ENCODE measurements at places on chromosomes 3 and 15.

DNA sequence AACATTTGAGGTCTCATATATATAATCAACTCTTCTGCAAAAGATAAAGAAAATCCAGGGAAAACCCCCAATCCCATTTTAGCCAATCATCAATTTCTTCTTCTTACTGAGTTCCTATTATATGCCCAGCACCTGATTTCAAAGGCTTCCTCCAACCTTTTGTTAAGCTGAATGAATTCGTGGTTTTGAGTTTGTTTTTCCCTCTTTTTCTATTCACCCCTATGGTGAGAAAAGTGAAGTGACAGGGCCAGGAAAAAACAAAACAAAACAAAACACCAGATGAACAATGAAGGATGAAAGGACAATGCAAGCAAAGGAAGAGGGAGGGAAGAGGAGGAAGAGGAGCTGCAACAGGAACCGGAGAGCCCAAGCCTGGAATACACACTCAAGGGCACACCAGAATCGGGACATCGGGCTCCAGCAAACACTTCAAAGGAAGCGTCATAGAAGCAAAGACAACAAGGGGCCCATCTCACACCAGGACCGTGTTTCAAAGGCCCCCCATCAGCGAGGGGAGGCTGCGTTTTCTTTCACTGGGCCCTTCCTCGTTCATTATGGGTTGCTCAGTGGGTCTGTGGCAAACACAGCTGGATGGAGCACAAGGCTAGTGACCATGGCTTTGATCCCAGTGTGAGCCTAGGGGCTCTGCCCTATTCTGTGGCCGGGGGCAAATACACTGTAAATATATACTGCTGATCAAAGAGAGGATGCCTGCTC lies 50.2 kb downstream of the VGLL4 start:
- no peak for DNase-seq

DNA sequence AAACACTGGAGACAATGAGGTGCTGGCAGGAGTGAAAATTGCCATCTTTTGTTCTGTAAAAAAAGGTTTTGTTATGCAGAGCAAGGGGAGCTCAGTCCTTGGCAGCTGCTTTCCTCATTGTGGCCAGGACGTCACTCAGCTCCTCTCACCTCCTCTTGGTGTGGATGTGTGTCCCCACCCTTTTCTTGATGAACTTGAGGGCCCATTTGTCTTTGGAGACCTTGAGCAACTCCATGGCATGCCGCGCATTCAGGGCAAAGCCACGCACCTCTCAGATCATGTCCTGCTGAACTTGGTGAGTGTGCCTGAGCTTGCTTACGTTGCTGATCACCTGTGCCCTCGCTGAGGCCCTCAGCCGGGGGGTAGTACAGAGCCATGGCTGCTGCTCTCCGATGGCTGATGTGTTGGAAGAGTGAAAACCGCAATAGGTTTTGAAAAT lies 24.5 kb upstream of the BDH1 start:
- no peak for DNase-seq

DNA sequence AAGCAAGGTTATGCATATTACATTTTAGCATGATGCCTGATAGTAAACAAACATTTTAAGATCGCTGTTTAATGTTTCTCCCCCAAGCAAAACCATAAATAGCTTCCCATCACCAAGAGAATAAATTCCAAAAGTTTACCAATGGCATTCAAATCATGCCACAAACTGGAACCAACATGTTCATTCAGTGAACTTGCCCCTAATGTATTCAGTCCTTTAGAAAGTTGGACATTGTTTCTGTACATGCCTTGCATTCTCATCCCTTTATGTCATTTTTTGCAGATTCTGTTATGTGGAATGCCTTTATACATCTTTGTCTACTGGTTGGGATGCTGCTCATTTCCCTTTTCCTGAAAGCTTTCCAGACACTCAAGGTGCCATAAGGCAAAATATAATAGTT lies 105.5 kb downstream of the PYDC2 start:
- DNase-seq: no peak

- no peak for DNase-seq
Measured at GRCh38 chr3:187136936-187137335, 2.4 kb downstream of the RPL39L start.

- DNase-seq: peak; percentile 54
Measured at GRCh38 chr15:67080900-67081431, 15.6 kb downstream of the SMAD3 start.

DNA sequence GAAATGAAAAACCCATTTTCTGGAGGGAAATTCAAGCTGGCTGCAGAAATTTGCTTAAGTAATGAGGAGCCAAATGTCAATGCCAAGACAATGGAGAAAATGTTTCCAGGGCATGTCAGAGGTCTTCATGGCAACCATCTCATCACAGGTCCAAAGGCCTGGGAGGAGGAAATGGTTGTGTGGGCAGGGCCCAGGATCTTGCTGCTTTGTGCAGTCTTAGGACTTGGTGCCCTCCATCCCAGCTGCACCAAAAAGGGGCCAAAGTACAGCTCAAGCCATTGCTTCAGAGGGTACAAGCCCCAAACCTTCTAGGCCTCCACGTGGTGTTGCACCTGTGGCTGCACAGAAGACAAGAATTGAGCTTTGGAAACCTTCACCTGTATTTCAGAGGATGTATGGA lies 59.3 kb downstream of the POMGNT2 start:
- DNase-seq: no peak

DNA sequence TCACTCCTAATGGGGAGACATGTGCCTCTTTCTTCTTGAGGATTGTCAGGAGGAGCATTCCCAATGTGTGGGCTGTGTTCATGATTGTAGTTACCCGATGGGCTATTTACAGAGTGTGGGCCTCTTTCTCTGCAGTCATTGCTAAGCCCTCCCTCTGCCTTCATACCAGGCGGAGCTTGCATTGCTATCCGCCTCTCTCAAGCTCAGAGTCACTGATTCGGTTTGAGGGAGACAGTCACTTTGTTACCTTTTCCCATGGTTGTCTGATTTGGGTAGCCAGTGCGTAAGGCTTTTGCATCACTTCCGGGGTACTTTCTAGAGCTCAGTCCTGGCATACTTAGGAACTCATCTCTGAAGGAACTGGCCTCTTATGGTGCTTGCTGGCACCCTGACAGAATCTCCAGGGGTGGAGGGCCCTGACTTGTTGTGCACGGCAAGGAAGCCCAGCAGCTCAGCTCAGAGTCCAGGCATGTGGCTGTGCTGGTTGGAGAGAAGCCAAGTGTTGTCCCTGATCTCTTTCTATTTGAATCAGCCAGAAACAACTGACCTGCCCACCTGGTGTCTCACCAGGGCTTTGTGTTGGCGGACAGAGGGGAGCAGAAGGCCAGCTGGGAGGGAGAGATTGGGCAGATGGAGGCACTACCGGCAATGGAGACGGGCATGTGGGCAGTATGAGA lies 79.8 kb downstream of the EPHB1 start:
- DNase-seq: no peak

DNA sequence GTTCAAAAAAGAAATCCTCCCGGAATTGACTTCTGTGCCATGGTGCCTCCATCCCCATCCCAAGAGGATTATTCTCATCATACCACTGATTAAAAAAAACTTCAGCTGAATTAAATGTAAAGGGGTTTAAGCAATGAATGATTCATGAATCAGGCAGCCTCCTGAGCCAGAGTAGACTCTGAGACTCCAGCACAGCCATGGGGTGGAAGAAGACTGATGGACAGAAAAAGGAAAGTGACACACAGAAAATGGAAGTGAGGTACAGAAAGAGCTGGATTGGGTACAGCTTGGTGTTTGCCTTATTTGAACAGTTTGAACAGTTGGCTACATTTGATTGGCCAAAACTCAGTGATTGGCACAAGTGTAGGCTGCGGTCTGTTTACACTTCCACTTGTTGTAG lies 224.8 kb upstream of the ATP10A start:
- no peak for DNase-seq

DNA sequence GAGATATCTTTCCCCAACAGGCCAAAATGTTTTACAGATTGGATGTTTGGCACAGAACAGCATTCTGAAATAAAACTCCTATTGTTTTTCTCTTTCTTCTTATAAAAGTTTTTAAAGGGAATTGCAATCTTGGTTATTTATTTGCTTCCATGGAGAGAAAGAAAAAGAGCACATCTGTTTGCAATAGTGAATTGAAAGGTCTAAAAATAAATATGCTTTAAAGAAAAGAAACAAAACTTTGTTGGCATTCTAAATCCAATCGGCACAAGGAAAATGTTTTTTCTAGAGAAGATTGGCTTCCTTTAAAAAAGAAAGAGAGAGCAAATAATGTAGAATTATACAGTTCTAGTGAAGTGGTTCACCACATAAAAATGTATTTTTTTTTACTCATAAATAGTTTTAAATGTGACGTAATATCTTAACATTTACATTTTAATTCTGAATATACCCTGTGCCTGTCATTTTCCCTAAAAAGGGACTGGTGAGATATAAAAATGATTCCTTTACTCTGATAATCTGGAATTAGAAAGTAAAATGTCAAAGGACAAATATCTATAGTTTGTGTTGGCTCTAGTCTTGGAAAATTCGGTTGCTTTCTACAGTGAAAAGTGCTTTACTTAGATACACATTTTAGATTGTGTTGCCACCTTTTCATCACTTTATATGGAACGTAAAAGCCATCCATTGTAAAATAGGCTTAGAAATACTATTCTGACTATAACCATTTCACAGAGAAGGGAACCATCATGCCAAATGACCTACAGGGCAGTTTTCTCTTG lies 257.4 kb upstream of the CBLB start:
- DNase-seq: no peak

GRCh38 chr3:141236361-141236760 lies 4.7 kb downstream of the PXYLP1 start:
- no peak for DNase-seq

- DNase-seq: no peak
Measured at GRCh38 chr3:106457281-106458180, 588.7 kb upstream of the CBLB start.

GRCh38 chr3:54845551-54845950 lies 82.3 kb downstream of the LRTM1 start:
- no peak for DNase-seq

- DNase-seq: no peak
Measured at GRCh38 chr3:128498127-128498626, 5.2 kb upstream of the GATA2 start.

- peak; percentile 31 for DNase-seq
Measured at GRCh38 chr3:120147072-120147871, 53.0 kb upstream of the GSK3B start.

GRCh38 chr3:189372243-189372642 lies 200.5 kb downstream of the TPRG1 start:
- DNase-seq: no peak

DNA sequence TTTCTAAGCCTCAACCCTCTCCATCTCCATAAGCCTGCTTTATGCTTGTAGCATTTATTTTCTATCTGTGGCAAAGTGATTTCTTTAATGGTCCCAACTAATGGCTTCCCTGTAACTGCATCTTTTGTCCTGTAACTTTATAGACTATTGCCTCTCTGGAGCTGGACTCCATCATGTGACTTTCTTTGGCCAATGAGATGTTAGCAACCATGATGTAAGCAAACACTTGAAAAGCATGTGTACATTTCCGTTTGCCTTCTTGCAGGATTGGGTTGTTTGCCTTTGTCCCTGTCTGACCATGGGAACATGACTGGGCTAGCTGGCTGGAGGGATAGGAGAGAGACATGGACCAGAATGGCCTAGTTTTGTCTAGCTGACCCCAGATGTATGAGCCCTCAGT lies 106.0 kb upstream of the LRIG1 start:
- no peak for DNase-seq
